Activated CD8-positive, alpha-beta T cell treated with anti-CD3 and anti-CD28 coated beads for 36 hours (primary cell): ENCODE measurements at places on chromosomes 12 and 14. TPM values are rescaled to one million over a fixed set of nuclear protein-coding genes. Genes with fewer than 3 reads are reported as not detected.
A peak's percentile ranks its signal among the peaks of the same experiment; 100 is the strongest.

DNA sequence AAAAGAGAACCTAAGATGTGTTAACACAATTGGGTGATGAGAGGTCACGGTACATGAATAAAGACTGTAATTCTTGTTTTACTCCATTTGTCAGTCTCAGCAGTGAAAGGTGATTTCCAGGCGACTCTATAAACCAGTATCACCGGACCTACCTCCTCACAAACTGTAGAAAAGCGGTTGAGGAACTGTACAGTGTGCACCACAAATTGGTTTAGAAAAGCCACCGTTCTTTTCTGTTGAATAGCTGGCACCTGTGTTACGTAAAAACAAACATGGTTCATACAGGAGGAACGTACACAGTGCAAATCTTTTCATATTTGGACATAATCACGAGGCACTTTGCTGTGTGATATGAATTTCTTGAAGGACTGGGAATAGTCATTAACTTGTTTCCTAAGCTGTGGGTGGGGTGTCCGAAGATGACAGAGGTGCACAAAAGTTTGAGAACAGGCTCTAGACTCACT lies 663 bp downstream of the WASHC3 start:
- H3K27me3 ChIP-seq: peaks cover 2% of the 10 kb centered on the region
- peaks cover 39% of the 10 kb centered on the region for H3K4me1 ChIP-seq
- H3K27ac ChIP-seq: peak overlapping the region; percentile 97
- peak; percentile 61 for DNase-seq
- peak overlapping the region; percentile 88 for H3K4me3 ChIP-seq
- H3K36me3 ChIP-seq: peaks cover 36% of the 10 kb centered on the region

GRCh38 chr14:103530390-103530789 lies 1.4 kb downstream of the TRMT61A start:
- peaks cover 13% of the 10 kb centered on the region for H3K36me3 ChIP-seq
- peaks cover 34% of the 10 kb centered on the region for H3K4me1 ChIP-seq
- peak overlapping the region; percentile 94 for H3K4me3 ChIP-seq
- H3K27me3 ChIP-seq: no peaks in the 10 kb centered on the region
- DNase-seq: peak; percentile 58

GRCh38 chr12:51643951-51644350 lies 52.9 kb downstream of the SCN8A start:
- no peaks in the 10 kb centered on the region for H3K36me3 ChIP-seq
- no peak for DNase-seq
- H3K4me3 ChIP-seq: no peak overlapping the region
- no peaks in the 10 kb centered on the region for H3K27me3 ChIP-seq
- H3K4me1 ChIP-seq: no peaks in the 10 kb centered on the region
- H3K27ac ChIP-seq: no peak overlapping the region

GRCh38 chr12:46246021-46246700 lies 22.7 kb downstream of the SLC38A1 start:
- H3K27ac ChIP-seq: peak overlapping the region; percentile 77
- H3K27me3 ChIP-seq: no peaks in the 10 kb centered on the region
- peaks cover 97% of the 10 kb centered on the region for H3K36me3 ChIP-seq
- no peak for DNase-seq
- H3K4me3 ChIP-seq: peak overlapping the region; percentile 9

GRCh38 chr12:24560831-24561271 lies 388.1 kb downstream of the BCAT1 start:
- H3K36me3 ChIP-seq: no peaks in the 10 kb centered on the region
- no peak overlapping the region for H3K27ac ChIP-seq
- peak overlapping the region; percentile 57 for H3K4me3 ChIP-seq

DNA sequence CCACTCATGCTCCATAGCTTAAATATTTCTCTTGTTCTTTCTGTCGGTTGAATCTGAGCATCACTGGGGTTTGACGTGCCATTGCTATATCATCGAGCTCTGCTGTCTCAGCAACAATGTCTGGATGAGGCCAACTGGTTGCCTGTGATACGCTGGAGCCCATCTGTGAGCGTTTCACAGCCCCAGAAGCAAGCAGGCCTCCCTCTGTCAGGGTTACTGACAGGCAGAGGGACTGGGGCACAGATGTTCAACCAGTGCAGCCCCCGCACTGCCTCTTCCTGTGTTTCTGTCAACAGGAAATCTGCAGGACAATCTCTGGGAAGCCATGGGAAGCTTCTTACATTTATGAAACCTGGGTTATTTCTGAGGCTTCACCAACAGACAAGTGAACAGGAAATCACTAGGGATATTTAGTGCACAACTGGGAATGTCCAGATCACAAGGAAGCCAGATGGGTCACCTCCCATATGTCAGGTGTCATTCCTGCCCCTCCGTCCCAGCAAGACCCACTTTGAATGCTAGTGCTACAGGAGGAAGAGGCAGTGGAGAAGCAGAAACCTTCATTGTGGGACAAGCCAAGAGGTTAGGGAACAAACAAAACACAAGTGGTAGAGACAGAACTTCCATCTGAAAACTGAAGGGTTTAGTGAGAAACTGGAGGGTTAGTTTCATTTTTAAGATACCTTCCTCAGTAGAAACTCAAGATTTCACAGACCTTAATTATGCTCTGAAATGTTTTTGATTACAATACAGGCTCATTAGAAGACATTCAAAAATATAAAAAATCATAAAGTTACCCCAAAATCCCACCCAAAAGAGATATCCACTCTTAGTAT lies 24.1 kb downstream of the DMAC2L start:
- peaks cover 1% of the 10 kb centered on the region for H3K36me3 ChIP-seq
- peaks cover 15% of the 10 kb centered on the region for H3K4me1 ChIP-seq
- DNase-seq: peak; percentile 34
- peak overlapping the region; percentile 68 for H3K27ac ChIP-seq
- peak overlapping the region; percentile 6 for H3K4me3 ChIP-seq
- no peaks in the 10 kb centered on the region for H3K27me3 ChIP-seq

DNA sequence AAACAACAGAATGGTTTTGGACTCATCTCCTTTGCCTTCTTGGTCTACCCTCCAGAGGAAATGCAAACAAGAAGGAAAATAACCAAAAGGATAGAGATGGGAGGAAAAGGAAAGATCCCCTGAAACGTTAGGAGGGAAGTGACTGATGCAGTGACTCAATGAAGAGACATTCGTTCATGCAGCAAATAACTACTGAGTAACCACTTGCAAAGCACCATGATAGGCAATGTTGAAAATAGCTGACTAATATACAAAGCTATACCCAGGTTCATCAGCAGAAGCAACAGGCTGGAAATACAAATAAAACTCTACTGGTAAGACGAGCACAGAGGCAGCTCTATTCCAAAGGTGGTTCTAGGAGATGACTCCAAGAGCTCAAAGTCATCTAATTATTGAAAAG lies 41.8 kb downstream of the R3HDM2 start:
- peaks cover 5% of the 10 kb centered on the region for H3K4me1 ChIP-seq
- peaks cover 24% of the 10 kb centered on the region for H3K36me3 ChIP-seq
- H3K4me3 ChIP-seq: no peak overlapping the region
- DNase-seq: no peak

DNA sequence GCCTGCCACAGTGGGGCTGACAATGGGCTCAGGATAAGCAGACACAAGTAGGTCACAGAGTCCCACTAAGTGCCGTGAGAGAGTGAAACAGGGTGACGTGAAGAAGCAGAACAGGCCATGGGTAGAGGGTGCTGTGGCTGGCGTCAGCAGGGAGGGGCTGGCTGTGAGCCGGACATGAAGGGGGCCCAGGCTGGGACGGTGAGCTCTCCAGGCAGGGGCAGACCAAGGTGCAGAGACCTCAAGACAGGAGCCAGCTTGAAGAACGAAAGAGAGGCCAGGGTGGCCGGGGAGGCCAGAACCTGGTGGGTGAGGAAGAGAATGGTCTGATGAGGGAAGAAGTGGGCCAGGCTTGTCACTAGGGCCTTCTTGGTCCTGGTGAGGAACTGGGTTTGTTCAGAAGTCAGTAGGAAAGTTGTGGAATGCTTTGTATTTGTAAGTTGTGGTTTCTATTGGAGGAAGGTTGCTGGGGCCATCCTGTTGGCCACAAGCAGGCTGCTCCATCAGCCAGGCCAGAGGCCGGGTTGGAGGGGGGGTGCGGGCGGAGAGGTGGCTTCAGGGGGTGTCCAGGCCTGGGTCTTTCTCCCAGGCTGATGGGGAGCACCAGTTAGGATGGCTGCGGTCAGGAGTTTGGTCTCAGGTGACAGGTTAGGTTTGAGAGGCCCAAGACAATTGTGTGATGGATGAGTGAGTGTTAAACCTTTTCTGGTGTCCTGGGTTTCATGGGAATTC lies 21.4 kb upstream of the MLXIP start:
- no peak overlapping the region for H3K27ac ChIP-seq
- peaks cover 4% of the 10 kb centered on the region for H3K4me1 ChIP-seq
- DNase-seq: no peak

Gene SLC25A3
- total RNA-seq: 665 TPM

Gene VDR
- total RNA-seq: 84.6 TPM

Gene SERPINA5
- not detected for total RNA-seq

Gene L2HGDH
- total RNA-seq: 18.8 TPM

Gene RFLNA
- not detected for total RNA-seq

Gene OR10AD1
- total RNA-seq: not detected
